ENCODE measurements at places on chromosomes 11 and 22.

GRCh38 chr22:25668437-25668836 is 73.6 kb upstream of the MYO18B start:
- peak; percentile 79 for DNase-seq

DNA sequence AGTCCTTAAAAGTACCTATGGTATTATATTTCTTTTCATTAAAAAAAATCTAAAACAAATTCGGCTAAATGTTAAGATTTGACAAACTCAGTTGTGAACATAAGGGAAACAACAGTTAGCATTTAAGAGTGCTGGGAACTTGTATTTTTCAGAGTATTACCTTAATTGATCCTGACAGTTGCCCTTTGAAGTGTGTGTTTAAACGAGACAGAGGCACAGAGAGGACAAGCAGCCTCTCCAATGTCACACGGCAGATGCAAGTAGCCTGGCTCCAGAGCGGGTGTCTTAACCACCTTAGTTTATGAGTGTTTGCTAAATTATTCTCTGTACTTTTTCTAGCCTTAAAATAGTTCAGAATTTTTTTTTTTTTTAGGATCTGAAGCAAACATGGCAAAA is 80.9 kb downstream of the TIMP3 start:
- no peak for DNase-seq

GRCh38 chr22:25346859-25347751 is 127.7 kb downstream of the CRYBB2 start:
- DNase-seq, result no peak

- DNase-seq, result peak; percentile 91
Measured at GRCh38 chr11:65903068-65903481, 2.9 kb upstream of the FOSL1 start.

DNA sequence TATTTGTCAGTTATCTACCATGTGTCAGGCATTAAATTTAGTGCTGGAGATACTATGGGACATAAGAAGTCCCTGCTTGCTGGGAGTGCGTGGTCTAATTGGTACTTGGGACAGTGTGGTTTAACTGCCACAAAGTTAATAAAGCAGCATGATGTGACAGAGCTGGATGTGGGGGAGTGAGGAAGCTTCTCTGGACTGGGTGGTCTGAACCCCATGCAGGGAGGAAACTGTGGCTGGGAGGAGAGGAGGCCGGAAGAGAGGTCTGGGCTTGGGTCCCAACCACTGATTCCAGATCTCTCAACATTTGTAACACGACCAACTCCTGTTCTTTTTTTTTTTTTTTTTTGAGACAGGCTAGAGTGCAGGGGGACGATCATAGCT is 37.1 kb downstream of the ST3GAL4 start:
- DNase-seq, result no peak

- DNase-seq, result no peak
Measured at GRCh38 chr11:85187992-85188391, 439.2 kb downstream of the DLG2 start.

- DNase-seq, result no peak
Measured at GRCh38 chr11:61924064-61924455, 6.7 kb upstream of the RAB3IL1 start.

- peak; percentile 33 for DNase-seq
Measured at GRCh38 chr11:63489879-63490278, 1.1 kb downstream of the PLAAT5 start.

GRCh38 chr22:21044931-21045584 is 688 bp upstream of the LRRC74B start:
- DNase-seq, result peak; percentile 60

Data from fibroblast of skin of abdomen (primary cell).